RCC 7860 (cell line): ENCODE measurements at places on chromosomes 16 and 17.

DNA sequence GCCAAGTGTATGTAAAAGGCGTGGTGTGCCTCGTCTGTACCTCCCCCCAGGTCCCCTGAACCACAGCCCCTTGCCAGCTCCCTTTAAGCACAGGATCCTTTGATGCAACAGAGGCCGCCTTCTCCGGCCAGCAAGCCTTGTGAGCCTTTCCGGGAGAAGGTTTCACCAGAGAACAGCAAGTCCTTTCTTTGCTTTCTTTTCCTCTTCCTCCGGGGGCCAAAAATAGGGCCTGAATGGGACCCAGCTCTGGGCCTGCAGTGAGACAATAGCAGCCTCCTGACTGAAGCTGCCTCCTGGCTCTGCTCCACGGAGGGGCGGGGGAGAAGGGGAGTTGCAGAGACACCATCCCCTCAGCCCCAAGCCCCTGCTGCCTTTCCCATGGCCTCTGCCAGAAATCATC lies 9.0 kb downstream of the ADGRG1 start:
- DNase-seq: no peak

- DNase-seq: no peak
Observed at GRCh38 chr17:29074488-29074887, 31.5 kb downstream of the PIPOX start.

DNA sequence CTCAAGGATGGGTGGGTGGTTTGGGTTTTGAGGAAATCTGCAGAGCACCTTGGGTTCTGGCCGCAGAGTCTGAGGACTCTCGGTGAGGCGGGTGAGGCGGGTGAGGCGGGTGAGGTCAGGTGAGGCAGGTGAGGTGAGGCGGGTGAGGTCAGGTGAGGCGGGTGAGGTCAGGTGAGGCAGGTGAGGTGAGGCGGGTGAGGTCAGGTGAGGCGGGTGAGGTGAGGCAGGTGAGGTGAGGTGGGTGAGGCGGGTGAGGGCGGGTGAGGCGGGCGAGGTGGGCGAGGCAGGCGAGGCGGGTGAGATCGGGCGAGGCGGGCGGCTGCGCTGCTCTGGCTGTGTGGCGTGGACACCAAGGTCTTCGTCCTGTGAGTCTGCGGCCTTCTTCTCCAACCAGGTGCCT lies 24.1 kb upstream of the RPL13 start:
- no peak for DNase-seq

DNA sequence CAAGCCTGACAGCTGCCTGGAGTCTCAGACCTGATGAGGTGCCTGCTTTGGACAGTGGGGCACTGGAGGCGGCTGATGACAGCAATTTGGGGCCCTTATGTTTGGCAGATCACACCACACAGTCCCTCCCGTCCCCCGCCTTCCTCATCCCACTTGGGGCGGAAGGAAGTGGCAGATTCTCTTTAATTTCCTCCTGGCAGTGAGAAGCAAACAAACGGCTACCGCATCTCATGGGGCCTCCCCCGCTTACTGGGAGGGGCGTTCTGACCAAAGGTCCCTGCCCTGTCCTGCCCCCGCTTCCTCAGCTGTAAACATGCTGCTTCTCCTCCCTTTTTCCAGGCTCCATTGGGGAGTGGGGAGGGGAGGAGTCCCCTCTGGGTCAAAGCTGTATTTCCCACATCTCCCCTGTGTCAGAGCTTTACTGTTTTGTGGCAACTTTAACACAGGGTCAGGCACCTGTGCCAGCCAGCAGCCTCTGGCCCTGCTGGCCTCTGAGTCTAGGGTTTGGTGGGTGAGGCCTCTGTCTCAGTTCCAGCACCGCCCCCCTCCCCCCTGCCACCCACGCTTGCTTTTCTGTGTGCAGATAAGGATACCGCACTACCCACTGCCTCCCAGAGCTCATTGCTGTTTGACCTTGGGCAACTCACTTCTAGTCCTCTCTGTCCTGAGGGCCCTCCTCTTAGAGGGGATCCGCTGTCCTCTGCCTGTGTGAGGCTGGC lies 5.4 kb upstream of the NFATC3 start:
- DNase-seq: no peak

DNA sequence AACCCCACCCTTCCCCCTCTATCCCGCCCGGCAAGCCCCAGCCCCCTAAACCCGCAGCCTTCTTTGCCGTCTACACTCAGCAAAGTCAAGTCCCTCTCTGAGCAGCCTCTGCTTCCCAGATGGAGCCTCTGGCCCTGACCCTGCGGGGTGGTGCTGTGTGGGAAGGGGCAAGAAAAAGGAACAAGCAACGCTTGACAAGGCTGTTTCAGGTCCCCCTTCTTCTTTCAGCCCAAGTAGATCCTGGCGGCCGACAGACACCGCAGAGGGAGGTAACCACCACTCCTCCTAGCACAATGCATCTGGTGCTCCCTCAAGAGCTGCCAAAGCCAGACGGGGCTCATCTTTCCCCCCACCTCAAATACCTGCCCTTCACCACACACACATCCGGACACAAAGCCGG lies 178.3 kb downstream of the ENGASE start:
- no peak for DNase-seq
